ENCODE measurements at places on chromosomes 1 and 21.

- no peak for DNase-seq
Measured at GRCh38 chr1:209652873-209653401, 712 bp upstream of the LAMB3 start.

DNA sequence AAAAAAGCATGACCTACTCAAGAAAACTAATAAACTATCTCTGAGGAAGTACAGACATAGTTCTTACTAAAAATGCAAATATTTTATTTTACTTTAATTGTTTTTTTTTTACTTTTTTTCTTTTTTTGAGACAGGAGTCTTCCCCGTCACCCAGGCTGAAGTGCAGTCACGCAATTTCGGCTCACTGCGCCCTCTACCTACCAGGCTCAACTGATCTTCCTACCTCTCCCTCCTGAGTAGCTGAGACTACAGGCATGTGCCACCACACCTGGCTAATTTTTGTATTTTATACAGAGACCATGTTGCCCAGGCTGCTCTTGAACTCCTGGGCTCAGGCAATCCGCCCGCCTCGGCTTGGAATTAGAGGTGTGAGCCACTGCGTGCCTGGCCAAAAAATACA lies 1263.1 kb downstream of the KCNT2 start:
- peak; percentile 17 for DNase-seq

DNA sequence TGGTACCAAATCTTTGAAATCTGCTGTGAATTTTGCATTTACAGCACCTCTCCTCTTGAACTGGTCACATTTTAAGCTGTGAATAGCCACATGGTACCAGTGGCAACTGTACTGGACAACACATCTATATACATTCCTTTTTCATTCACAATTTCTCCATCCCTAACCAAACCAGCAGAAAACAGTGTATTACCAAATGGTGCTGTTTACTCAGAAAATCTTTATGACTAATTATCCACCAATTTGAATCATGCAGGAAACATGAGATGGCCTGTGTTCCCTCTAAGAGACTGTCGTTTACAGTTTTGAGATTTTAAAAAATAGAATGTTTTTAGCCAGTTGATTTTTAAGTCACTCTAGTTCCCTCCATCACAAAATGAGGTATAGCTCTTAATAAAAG lies 17.6 kb upstream of the CCT8 start:
- DNase-seq: no peak

DNA sequence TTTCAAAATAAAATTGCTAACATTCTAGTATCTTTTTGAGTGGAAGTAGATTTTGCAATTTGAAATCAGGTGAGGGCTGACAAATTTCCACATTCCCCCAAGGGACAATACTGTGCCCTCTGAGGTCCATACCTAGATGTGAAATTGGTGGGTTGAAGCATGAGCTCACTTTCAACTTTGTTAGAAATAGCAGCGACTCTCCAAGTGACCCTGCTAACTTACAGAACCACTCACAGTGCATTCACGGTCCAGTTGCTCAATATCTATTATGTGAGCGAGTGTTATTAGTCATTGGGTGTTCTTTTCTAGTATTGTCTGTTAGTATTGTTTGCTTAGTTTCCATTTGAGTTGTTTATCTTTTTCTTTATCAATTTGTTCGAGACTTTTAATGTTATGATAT lies 53.6 kb upstream of the ASB17 start:
- DNase-seq: no peak

- DNase-seq: no peak
Measured at GRCh38 chr1:161988413-161988812, 35.3 kb downstream of the OLFML2B start.

- no peak for DNase-seq
Measured at GRCh38 chr1:25825605-25826004, 5.9 kb downstream of the MTFR1L start.

- DNase-seq: no peak
Measured at GRCh38 chr1:52474807-52475206, 70.4 kb downstream of the PRPF38A start.

- no peak for DNase-seq
Measured at GRCh38 chr1:200435200-200435780, 25.5 kb upstream of the ZNF281 start.

DNA sequence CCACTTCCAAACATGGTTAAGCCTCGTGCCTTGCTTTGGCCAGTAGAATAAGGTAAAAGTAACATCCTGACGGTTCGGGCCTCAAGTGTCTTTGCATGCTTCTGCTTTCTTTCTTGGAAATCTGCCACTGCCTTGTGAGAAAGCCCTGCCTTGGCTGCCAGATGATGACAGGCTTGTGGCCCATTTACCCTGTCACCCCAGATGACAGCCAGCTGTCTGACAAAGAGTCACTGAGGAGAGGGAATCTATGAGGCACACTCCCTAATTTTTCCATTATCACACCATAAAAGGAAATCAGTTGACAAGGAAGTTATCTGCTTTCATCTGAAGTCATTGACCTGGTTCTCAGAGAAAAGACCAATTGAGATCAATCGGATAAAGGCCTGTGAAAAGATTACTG lies 199.8 kb downstream of the USH2A start:
- no peak for DNase-seq

- no peak for DNase-seq
Measured at GRCh38 chr1:12019858-12020509, 686 bp downstream of the MIIP start.

DNA sequence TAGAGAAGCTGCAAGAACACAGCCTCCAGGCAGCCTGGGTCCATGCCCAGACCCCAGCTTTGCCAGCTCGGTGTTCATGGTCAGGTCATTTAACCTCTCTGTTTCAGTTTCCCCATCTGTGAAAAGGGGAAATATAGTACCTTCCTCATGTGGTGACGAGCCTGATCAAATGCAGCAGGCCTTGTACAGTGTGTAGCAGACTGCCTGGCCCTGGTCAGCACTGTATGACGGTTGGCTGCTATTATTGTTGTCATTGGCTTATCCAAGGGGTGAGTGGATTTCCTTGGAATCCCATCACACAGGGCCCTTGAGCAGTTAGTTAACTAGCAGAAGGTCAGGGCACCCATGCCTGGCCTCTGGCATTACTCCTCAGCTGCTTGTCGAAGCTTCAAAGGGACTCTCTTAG lies 6.6 kb upstream of the TMEM51 start:
- no peak for DNase-seq
